Neuronal stem cell (in vitro differentiated cells): ENCODE measurements at places on chromosomes 3 and 15.

DNA sequence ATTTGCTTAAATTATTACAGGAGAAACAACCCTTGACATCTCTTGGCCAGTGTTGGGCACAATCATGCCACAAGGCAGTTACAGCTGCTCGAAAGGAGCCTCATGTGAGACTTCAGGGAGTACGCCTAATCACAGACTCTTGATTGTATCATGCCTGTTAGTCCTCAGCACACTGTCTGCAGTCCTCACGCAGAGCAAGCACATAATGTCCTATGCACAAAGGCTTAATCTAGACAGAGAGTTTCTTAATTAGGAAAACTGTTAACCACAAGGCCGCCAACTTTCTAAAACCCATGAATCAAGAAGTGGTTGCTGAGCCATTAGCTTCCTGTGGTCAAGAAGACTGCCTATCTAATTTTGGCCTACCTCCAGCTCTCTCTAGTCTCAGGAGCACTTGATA is 172.0 kb downstream of the UNC13C start:
- no peak for DNase-seq

DNA sequence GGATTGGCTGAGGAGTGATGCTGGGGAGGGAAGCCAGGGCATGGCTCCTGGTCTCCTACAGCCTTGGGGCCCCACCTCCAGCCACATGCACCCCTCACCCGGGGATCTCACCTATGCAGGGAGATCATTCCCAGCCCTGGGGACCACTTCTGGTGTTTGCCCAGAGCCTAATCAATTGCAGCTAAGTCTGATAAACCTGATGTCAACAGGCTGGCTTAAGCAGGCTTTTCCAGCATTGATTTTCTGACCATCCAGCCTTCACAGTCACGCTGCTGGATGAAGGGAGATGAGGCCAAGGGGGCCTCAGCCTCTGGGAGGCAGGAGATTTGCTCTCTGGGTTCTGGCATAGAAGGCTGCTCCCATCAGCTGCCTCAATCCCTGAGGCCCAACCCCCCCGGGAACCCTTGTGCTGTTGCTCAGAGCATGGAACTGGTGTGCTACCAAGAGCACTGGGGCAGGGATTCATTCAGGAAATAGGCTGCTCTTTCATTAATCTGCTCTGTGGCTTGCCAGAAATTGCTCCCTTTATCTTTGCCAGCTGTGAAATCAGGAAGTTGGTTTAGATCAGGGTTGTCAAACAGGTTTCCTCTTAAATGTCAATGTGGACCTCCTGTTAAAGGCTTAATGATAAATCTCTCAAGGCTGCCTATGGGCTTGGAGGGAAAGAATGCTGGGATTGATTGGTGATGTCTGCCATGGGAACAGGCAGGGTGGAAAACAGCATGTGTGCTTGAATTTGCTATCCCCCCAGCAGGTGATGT is 19.0 kb downstream of the FAM3D start:
- no peak for DNase-seq

DNA sequence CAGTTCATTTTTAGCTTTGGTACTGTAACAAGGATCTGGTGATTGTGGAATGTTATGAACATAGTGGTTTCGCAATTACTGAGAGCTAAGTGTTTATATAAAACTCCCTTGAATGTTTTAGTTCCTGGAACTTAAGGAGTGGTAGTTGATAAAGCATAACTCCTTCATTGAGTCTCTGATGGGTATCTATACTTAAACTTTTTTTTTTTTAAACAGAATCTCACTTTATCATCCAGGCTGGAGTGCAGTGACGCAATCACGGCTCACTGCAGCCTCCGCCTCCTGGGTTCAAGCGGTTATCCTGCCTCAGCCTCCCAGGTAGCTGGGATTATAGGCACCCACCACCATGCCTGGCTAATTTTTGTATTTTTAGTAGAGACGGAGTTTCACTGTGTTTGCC is 11.3 kb downstream of the PRKCI start:
- no peak for DNase-seq

DNA sequence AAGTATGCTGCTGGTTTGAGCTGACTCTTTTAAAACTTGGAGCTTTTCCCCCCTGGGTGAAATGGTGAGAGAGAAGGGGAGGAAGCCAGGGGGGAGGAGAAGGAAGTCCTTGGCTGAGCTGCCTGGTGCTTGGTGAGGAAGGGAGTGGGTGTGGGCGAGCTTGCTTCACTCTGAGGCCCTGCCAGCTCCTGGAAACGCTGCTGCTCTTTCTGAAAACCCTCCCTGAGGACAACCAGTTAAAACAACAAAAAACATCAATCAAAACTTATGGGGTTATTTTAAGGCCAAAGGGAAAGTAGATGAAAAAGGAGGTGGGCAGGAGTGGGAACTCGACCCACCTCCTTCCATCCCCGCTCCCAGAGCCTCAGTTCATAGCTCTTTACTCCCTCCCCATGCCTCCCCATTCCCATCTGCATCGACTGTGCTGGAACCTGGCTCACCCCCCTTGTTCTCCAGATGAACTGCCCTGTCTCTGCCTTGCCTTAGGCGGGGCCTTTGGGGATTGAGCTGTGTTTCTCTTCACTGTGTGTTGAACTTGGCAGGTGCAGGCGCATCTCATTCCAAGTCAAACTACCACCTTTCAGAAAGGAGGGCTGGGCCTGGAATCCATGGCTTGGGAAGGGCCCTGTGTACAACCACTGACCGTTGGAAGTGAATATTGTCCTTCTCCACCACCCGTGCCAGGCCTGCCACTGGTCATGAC is 166.1 kb downstream of the ZNF621 start:
- no peak for DNase-seq

DNA sequence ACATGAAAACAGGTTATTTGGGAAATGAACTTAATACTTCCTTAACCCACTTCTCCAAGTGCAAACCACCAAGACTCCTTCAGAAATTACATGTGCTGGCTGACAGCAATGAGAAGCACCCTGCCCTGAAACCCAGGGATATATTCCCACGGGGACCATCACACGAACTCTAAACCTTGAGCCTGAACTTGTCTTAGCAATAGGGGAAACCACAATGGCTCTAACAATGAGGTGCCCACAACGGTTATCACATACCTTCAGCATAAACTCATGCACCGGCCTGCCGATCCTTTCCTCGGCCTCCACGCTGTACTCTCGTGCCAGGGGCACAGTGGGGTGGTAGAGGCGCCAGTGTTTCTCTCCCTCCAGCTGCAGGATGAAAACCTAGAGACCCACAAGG is 13.4 kb downstream of the RIOX2 start:
- DNase-seq = no peak

GRCh38 chr3:8625991-8626390 is 18.6 kb downstream of the SSUH2 start:
- DNase-seq = no peak

GRCh38 chr3:140599009-140599408 is 78.9 kb upstream of the TRIM42 start:
- no peak for DNase-seq

GRCh38 chr3:64343689-64344430 is 118.6 kb upstream of the PRICKLE2 start:
- DNase-seq = no peak

- DNase-seq = no peak
Measured at GRCh38 chr3:79661896-79662295, 105.9 kb downstream of the ROBO1 start.

GRCh38 chr3:11570251-11570650 is 73.5 kb downstream of the VGLL4 start:
- no peak for DNase-seq

- no peak for DNase-seq
Measured at GRCh38 chr3:124918524-124918923, 16.0 kb downstream of the MUC13 start.

- DNase-seq = no peak
Measured at GRCh38 chr15:39794954-39795353, 12.3 kb upstream of the FSIP1 start.

DNA sequence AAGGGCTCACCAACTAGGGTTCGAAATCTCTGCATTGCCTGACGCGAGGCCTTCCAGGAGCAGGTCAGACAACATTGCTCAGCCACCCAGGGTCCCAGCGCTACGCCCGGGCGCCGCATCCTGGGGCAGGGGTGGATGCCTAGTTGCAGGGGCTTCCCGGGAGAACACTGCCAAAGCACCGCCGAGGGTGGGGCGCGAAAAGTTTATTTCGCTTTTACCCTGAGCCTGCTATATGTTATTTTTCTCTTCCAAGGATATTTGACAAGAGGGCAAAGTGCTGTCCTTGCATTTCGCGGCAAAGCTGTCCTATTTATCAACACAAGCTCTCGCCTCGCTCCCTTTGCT is 549 bp upstream of the SOX14 start:
- DNase-seq = no peak

GRCh38 chr3:98359993-98360675 is 6.5 kb downstream of the OR5K4 start:
- DNase-seq = no peak

- no peak for DNase-seq
Measured at GRCh38 chr3:114089675-114090074, 33.1 kb downstream of the QTRT2 start.

GRCh38 chr15:36175186-36175740 is 404.2 kb upstream of the CDIN1 start:
- DNase-seq = no peak

DNA sequence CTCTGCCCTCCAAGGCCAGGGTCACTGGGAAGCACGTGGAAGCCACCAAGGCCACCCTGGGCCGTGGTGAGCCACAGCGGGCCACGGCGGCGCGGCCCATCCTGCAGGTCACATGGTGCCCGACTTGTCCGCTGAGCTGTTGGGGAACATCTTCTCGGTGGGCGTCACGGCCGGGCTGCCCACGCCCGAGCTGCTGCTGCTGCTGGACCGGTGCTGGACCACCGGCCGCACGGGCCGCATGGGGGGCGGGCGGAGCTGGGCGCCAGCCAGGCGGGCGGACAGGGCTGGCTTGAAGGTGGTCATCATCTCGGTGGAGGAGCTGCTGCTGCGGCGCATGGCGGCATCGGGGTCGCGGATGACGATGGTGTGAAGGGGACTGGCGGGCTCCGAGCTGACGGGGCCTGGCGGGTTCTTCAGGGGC is 22.1 kb upstream of the RAD18 start:
- no peak for DNase-seq

GRCh38 chr15:40192942-40193341 is 32.1 kb downstream of the BUB1B start:
- DNase-seq = no peak

GRCh38 chr3:124760601-124761000 is 30.3 kb downstream of the UMPS start:
- no peak for DNase-seq

GRCh38 chr3:114079761-114080160 is 23.2 kb downstream of the QTRT2 start:
- no peak for DNase-seq

- DNase-seq = no peak
Measured at GRCh38 chr3:32743934-32744333, 58.9 kb downstream of the CNOT10 start.
